Fibroblast of lung (primary cell): ENCODE measurements at places on chromosomes 3 and 15. TPM values are rescaled to one million over a fixed set of nuclear protein-coding genes. Genes with fewer than 3 reads are reported as not detected.
A peak's percentile ranks its signal among the peaks of the same experiment; 100 is the strongest.

DNA sequence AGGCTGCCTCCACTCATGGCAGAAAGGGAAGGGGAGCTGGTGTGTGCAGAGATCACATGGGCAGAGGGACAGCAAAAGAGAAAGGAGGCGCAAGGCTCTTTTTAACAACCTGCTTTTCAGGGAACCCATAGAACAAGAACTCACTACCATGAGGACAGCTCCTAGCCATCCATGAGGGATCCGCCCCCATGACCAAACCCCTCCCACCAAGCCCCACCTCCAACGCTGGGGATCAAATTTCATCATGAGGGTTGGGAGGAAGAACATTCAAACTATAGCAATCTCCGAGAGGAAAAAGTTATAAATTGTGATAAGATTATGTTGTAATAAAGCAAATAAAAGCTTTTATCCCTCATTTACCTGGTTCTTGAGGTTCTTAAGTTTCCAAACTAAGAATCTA, 84.7 kb upstream of the LMCD1 start:
- peak; percentile 22 for DNase-seq
- no peak overlapping the region for H3K4me3 ChIP-seq
- no peak overlapping the region for H3K27ac ChIP-seq

DNA sequence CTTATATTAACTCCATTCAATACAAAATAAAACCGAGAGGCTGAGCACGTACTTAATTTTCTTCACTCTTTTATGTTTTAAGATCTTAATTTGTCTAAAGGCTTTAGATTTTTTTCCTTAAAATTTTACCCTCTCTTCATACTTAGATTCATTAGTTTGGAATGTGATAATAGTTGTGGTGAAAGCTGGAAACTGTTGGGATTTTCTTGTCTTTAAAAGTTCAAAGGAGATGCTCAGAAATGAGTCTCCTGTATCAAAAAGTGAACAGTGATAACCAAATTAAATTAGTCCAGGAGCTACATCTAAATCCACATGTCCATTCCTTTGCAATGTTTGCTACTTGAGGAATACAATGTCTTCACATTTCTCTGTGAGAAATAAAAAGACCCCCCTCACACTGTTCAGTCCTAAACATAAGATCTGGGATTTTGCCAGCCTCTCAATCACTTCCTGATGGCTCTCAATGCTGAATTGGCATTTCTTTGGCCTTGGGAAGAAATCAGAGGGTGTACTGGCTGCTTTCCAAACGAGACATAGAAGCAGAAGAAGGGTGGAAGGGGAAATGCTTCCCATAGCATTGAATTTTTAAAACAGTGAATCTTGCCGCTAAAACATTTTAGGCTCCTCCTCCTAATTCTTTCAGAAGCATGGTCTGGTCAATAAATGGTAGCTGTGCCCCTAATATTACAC, 245.0 kb downstream of the SHOX2 start:
- no peaks in the 10 kb centered on the region for H3K36me3 ChIP-seq
- H3K4me1 ChIP-seq, result no peaks in the 10 kb centered on the region
- H3K4me3 ChIP-seq, result no peak overlapping the region
- H3K27me3 ChIP-seq, result no peaks in the 10 kb centered on the region

DNA sequence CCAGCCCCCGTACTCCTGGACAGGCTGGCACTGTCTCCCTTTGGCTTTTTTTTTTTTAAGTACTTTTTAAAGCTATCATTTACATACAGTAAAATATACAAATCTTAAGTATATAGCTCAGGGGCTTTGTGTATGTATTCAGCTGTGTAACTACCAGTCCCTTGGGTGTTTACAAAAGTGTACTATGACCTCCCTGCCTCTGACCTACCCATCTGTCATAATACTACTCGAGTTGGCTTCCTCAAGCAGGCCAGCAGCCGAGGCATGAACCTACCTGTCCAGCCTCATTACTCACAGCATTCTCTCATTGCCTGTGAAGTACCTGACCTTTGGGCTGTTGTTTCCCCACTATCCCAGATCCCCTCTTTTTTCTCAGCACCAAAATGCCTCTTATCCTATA, 33.2 kb downstream of the ABHD2 start:
- no peak overlapping the region for H3K4me3 ChIP-seq
- no peak overlapping the region for H3K27ac ChIP-seq
- DNase-seq, result no peak
- H3K4me1 ChIP-seq, result peaks cover 4% of the 10 kb centered on the region

DNA sequence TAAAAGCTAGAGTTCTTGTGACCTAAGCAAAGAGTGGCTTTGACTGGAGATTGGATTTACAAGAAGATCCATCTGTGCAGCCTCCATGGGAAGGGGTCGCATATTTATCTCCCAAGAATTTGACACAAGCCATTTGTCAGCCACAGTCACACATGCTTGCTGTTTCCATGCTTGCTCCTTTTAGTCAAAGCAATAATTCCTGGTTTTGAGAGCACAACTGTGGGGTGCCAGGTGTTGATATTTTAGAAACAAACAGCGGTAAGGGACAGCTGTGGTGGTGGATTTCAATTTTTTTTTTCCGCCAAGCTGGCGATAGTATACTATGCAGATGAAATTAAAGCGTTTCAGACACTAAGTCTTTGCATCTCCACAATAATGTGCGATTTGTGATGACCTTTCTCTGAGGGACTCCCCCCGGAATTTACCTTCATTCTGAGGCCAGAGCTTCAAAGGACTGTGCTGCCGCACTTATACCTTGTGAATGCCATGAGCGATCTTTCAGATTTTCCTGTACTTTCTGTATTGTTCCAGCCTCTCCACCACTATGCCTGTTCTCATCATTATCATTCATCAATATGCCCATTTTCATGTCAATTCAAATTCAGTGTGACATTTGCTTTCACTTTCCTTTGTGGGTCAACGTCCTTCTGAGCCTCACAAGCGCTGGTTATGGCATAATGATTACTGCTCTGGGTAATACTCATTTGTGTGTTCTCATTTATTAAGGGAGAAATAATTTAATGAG, 108.2 kb upstream of the KBTBD8 start:
- no peaks in the 10 kb centered on the region for H3K36me3 ChIP-seq
- no peaks in the 10 kb centered on the region for H3K4me1 ChIP-seq
- no peak overlapping the region for H3K4me3 ChIP-seq
- no peak overlapping the region for H3K27ac ChIP-seq
- DNase-seq, result no peak

The SMAD6 gene
- 8.7 and 8.9 TPM in 2 replicates for total RNA-seq
